ENCODE measurements at places on chromosomes 11 and 22. TPM values are rescaled to one million over a fixed set of nuclear protein-coding genes. Genes with fewer than 3 reads are reported as not detected.

The MCHR1 gene
- total RNA-seq: 1.7 TPM

The MCM5 gene
- 58.6 TPM for total RNA-seq

The TBX10 gene
- total RNA-seq: not detected

The IGLL1 gene
- total RNA-seq: not detected

The P2RY6 gene
- under 0.01 TPM for total RNA-seq

The PAAF1 gene
- 15.1 TPM for total RNA-seq

DNA sequence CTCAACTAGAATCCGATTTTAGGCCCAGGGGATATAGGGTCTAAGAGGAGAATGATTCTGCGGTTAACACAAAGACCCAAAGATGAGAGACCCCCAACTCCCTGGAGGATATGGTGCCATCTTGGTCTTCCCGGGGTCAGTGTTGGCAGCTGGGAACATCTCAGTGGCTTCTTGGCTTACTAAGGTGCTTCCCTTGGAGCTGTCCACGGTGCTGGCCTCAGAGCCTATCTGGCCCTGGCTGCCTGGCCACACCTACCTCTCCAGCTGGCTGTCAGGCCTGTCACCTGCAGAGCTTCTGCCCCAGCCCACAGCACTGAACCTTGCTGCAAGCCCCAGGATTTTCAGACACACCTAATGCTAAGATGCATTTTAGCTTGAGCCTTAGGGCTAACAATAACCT lies 70.7 kb upstream of the THY1 start:
- H3K27ac ChIP-seq: no peak overlapping the region
- H3K27me3 ChIP-seq: peaks cover 69% of the 10 kb centered on the region
- no peaks in the 10 kb centered on the region for H3K36me3 ChIP-seq
- no peak overlapping the region for H3K4me3 ChIP-seq
- DNase-seq: peak; percentile 25

- H3K4me3 ChIP-seq: no peak overlapping the region
- H3K4me1 ChIP-seq: peaks cover 8% of the 10 kb centered on the region
- H3K36me3 ChIP-seq: no peaks in the 10 kb centered on the region
- no peak overlapping the region for H3K27ac ChIP-seq
Observed at GRCh38 chr11:78351979-78352841, 65.4 kb downstream of the GAB2 start.

- peaks cover 16% of the 10 kb centered on the region for H3K4me1 ChIP-seq
- H3K36me3 ChIP-seq: peaks cover 4% of the 10 kb centered on the region
- DNase-seq: peak; percentile 44
- H3K27ac ChIP-seq: no peak overlapping the region
- no peak overlapping the region for H3K4me3 ChIP-seq
- H3K27me3 ChIP-seq: no peaks in the 10 kb centered on the region
Observed at GRCh38 chr11:33320814-33321330, 63.7 kb downstream of the HIPK3 start.

DNA sequence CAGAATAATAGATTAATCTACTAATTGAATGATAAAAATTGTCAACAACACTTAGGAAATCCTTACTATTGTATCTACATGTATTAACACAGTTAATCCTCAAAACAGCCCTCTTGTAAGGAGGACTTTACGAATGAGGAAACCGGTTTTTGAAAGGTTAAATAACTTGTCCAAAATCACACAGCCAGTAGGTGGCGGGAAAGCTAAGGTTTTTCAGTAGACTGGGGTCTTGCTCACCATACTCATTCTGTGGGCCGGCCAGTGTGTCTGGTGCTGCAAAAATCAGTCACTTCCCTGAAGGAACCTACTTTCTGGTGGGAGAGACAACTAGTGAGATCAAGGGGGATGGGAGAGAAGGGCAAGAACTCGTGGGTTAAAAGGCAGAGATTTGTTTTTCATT lies 3.8 kb downstream of the DCPS start:
- H3K27ac ChIP-seq: no peak overlapping the region
- DNase-seq: peak; percentile 58
- H3K4me3 ChIP-seq: no peak overlapping the region
- H3K27me3 ChIP-seq: no peaks in the 10 kb centered on the region
- H3K4me1 ChIP-seq: peaks cover 5% of the 10 kb centered on the region

DNA sequence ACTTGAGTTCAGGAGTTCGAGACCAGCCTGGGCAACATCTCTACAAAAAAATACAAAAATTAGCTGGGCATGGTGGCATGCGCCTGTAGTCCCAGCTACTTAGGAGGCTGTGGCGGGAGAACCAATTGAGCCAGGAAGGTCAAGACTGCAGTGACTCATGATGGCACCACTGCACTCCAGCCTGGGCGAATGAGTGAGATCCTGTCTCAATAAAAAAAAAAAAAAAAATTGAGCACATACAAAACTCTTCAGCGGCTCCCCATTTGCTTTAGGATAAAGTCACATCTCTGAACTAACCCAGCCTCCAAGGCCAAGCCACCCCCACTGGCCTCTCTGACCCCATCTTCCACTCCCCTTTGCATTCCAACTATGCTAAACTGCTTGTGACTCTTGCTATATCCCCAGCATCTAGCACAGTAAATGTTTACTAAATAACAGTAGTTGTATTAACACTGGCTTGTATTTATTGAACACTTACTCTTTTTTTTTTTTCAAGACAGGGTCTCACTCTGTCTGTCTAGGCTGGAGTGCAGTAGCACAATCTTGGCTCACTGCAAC lies 28.9 kb downstream of the CREB3L1 start:
- H3K36me3 ChIP-seq: peaks cover 60% of the 10 kb centered on the region
- no peak overlapping the region for H3K4me3 ChIP-seq
- peaks cover 11% of the 10 kb centered on the region for H3K4me1 ChIP-seq
- no peaks in the 10 kb centered on the region for H3K27me3 ChIP-seq

DNA sequence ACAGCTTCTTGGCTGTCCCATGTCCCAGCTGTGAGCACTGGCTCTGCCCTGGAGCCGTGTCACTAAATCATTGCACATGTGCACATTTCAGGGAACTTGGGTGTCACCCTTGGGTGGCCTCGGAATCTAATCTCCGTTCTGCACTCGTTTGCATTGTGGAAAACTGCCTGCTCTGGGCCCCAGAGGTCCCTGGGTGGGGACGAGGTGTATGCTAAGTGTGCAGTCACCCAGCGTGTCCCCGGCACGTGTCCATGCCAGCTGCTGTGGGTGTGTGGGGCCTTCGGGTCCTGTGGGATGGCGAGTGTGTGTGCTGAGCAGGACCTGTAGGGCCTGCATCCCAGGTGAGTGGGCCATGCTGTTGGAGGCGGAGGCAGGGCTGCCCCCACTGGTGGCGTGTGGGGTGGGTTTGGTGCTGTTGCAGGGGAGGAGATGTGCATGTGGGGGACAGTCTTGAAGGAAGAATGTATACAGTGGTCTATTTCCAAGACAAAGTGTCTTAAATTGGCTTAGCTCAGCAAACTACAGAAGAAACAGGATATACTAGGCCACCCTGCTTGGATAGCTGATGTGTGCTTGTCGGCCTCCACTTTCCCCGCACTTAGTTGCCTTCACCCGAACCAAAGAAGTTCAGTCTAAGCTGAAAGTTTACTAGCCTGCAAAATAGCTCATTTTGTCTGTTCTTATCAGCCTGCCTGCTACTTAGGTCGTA lies 14.6 kb downstream of the TANGO2 start:
- no peak overlapping the region for H3K27ac ChIP-seq
- peaks cover 39% of the 10 kb centered on the region for H3K36me3 ChIP-seq
- H3K4me1 ChIP-seq: peaks cover 3% of the 10 kb centered on the region
- no peak overlapping the region for H3K4me3 ChIP-seq
- H3K27me3 ChIP-seq: no peaks in the 10 kb centered on the region

DNA sequence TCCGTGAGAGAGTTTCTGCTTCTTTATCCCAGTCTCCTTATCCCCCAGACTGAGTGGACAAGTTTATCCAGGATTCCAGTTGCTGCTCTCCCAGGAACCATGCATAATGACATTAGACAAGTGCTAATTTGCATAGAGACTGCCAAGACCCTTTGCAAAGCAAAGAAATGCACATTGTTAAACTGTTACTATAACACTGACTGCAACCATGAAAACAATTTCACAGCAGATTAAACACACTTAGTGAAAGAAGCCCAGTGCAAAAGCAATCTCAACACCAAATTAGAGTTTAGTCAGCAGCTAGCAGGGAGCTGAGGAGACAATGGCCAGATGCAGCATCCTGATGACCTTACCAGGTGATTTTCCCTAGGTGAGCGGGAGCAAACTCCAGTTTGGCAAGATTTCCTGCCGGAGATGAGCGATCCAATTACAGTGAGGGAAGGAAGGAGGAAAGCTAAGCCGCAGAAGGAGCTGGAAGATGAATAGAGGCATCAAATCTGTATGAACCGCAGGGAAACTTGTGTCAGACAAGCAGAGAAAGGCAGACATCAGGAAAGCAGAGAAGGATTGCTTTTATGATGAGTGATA lies 273.8 kb upstream of the B3GAT1 start:
- no peak overlapping the region for H3K27ac ChIP-seq
- no peak for DNase-seq
- H3K4me1 ChIP-seq: no peaks in the 10 kb centered on the region
- H3K36me3 ChIP-seq: no peaks in the 10 kb centered on the region
- H3K27me3 ChIP-seq: no peaks in the 10 kb centered on the region

- no peaks in the 10 kb centered on the region for H3K4me1 ChIP-seq
- no peaks in the 10 kb centered on the region for H3K27me3 ChIP-seq
- no peak for DNase-seq
- H3K4me3 ChIP-seq: no peak overlapping the region
Observed at GRCh38 chr22:34334893-34335292, 414.6 kb upstream of the LARGE1 start.

DNA sequence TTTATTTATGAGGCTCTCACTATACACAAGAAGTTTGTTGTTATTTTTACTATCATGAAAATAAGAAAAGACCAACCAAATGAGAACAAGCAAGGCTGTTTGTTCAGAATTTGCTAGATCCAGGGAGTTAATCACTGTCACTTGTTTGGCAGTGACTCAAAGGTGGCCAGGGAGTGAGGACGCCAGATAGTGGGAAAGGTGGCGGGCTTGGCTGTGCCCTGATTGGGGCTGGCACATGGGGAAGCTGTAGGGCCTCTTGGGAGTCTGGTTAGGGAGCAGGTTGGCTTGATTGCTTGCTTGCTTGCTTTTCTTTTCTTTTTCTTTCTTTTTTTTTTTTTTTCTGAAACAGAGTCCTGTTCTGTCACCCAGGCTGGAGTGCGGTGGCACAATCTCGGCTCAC lies 53.1 kb upstream of the SLC22A12 start:
- no peak overlapping the region for H3K27ac ChIP-seq
- no peak for DNase-seq
- peaks cover 2% of the 10 kb centered on the region for H3K4me1 ChIP-seq
- H3K27me3 ChIP-seq: peaks cover 36% of the 10 kb centered on the region

GRCh38 chr22:22219140-22219996 lies 25.2 kb upstream of the VPREB1 start:
- no peak overlapping the region for H3K4me3 ChIP-seq
- peaks cover 28% of the 10 kb centered on the region for H3K27me3 ChIP-seq
- no peak overlapping the region for H3K27ac ChIP-seq
